Activated CD4-positive, alpha-beta T cell treated with anti-CD3 and anti-CD28 coated beads for 24 hours (primary cell): ENCODE measurements at places on chromosomes 1 and 21.

DNA sequence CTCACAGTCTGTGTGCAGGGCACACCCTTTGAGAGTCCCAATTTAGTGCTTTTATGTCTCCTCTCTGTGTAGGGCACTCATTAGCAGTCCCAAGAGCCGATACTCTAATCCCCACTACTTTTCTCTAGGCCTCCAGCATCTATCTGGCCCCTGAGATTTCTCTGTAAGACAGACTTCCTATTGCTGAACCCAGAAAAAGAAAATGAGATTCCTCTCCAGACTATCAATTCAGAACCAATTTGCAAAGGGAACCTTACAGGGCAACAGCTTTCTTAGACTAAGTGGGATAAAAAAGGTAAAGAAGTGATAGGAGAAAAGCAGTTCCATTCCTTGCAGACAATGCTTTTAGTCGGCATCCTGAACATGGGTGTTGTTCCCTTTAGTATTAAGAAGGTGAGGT is 172.2 kb downstream of the EDEM3 start:
- DNase-seq, result no peak

DNA sequence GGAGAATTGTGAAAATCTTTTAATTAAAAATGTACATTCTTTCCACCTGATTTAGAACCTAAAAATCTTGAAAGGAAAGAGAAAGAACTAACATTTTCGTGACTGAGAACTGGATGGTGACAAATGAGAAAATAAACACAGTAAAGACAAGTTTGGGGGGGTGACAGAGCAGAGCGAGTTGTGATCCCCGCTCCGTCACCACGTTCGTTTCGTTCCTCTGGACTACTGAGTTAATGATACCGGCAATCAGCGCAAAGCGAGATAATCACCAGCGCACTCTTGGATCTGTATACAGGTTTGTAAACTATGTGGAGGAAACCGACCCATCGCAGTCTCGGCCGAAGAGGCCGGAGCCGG is 31.2 kb upstream of the CFAP126 start:
- no peak for DNase-seq

DNA sequence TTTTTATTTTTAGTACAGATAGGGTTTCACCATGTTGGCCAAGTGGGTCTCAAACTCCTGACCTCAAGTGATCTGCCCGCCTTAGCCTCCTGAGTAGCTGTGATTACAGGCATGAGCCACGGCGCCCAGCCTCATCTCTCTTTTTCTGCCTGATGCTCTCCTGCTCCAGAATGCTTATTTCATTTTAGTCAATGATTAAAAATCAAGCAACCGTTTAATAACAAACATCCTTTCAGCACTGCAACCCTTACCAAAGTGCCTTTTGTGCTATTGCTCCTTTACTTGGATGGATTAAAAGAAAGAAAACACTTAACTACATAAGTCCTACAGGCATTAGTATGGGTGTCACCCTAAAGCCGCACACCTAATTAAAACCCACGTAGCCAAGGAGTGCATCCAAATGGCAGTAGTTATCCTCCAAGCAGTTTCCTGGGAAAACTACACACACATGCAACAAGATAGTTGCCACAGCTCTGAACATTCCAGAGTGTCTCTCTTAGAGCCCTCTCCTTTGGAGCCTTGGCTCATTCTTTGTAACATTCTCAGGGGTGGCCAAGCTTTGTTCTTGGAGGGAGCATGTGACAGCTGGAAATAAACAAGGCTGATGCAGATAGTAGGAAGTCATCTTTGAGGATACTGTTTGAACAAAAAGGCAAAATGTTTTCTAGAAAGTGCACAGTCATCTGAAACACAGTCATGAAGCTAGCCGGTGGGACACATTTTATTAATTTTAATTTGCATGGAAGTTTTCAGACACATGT is 51.2 kb downstream of the KCNJ15 start:
- DNase-seq, result no peak

DNA sequence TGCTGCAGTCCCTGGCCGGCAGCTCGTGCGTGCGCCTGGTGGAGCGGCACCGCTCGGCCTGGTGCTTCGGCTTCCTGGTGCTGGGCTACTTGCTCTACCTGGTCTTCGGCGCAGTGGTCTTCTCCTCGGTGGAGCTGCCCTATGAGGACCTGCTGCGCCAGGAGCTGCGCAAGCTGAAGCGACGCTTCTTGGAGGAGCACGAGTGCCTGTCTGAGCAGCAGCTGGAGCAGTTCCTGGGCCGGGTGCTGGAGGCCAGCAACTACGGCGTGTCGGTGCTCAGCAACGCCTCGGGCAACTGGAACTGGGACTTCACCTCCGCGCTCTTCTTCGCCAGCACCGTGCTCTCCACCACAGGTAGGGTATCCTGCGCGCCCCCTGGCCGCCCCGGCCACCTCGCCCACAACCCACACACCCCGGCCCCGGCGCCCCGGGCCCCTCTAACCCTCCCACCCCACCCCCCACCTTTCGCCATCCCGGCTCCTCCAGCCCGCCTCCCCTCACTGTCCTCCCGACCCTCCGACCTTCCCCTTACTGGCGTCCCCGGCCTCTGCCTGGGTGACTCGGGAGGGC is 352 bp downstream of the KCNK1 start:
- DNase-seq, result no peak
